ENCODE measurements at places on chromosomes 16 and 17. TPM values are rescaled to one million over a fixed set of nuclear protein-coding genes. Genes with fewer than 3 reads are reported as not detected.

The TNRC6A gene
- polyA plus RNA-seq: 26.3 TPM

The BRIP1 gene
- 2.7 TPM for polyA plus RNA-seq

The MON1B gene
- polyA plus RNA-seq: 33.2 TPM

The SULT1A2 gene
- not detected for polyA plus RNA-seq

The LRRC46 gene
- 0.90 TPM for polyA plus RNA-seq

The PROCA1 gene
- polyA plus RNA-seq: 2.7 TPM

The GCSH gene
- 6.7 TPM for polyA plus RNA-seq

The CTRB2 gene
- polyA plus RNA-seq: not detected

The ZNF652 gene
- polyA plus RNA-seq: 29.3 TPM

The CES4A gene
- polyA plus RNA-seq: 1.4 TPM

The NEK8 gene
- 18.6 TPM for polyA plus RNA-seq

The TPSD1 gene
- not detected for polyA plus RNA-seq

The CDRT15L2 gene
- not detected for polyA plus RNA-seq

The SSTR5 gene
- not detected for polyA plus RNA-seq

The MPHOSPH6 gene
- 13.1 TPM for polyA plus RNA-seq

The MYH13 gene
- polyA plus RNA-seq: not detected

The DOC2B gene
- polyA plus RNA-seq: not detected

The ABCC12 gene
- polyA plus RNA-seq: not detected

The FZD2 gene
- polyA plus RNA-seq: not detected

Measured in IgD-negative memory B cell (primary cell).